Activated T-cell treated with anti-CD3 and anti-CD28 coated beads, Interleukin-2, amount 50 U/mL, for 4 hours (primary cell): ENCODE measurements at places on chromosomes 11 and 22.

DNA sequence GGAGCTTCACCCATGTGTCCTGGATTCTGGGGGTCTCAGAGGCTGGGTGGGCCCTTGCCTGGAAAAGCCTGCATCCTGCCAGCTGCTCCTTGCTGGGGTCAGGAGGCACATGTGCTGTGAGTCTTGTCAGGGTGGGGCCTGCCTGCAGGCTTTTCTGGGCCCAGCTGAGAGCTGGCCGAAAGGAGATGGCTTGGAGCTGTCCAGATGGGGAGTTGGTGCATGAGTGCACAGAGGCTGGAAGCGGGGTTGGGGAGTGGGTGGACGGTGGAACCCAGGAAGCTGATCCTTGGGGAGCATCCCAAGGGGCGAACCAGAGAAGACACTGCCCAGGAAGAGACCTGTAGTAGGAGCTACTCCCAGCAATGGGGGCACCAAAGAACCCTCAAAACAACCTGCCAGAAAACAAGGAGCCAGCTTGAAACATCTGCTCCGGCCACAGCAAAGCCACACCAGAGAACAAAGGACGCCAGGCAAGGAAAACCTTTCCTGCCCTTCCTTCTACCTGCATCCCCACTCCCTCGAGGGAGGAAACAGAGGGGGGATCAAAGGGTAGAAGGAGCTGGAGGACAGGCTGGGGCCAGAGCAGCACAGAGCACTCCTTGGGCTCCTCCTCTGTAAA is 8.2 kb upstream of the KCTD17 start:
- no peak for DNase-seq

DNA sequence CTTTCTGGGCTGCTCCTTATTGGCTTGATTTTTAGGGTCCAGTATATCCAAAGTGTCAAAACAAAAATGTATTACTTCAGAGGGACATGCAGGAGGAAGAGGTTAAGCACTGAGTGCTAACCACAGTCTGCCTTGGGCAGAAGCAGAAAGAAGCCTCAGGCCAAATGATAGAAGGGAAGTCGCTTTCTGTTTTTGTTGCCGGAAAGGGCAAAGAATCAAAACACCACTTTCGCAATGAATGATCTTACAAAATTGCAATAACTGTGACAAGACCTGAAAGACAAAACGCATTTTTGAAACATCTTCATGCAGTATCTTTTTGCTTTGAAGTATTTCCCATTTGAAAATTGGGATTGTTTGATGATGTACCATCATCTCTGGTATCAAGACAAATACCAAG is 70.1 kb upstream of the PICALM start:
- no peak for DNase-seq

GRCh38 chr22:45284705-45285262 is at the start of gene UPK3A:
Gene UPK3A (plus strand): TSS chr22:45284949. CDS start chr22:45285014, 65 bp downstream.
- DNase-seq: peak; percentile 54

DNA sequence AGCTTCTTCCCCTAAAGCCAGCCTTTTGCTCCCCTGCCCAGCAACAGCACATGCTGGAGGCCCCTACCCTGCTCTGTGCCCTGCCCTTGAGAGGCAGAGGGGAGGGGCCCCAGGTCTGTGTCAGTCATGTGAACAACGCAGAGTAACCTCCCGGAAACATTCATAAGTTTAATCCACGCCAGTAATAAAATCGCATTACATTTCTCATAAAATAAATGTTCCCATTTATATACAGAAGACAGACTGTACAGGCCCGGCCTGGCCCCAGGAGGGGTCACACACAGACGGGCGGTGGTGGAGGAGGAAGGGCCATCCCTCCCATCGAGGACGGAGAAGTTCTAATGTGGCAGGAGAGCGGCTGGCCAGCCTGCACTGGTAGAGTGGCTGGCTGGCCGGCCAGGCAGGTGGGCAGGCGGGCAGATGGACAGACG is 39.5 kb downstream of the LMO1 start:
- no peak for DNase-seq

DNA sequence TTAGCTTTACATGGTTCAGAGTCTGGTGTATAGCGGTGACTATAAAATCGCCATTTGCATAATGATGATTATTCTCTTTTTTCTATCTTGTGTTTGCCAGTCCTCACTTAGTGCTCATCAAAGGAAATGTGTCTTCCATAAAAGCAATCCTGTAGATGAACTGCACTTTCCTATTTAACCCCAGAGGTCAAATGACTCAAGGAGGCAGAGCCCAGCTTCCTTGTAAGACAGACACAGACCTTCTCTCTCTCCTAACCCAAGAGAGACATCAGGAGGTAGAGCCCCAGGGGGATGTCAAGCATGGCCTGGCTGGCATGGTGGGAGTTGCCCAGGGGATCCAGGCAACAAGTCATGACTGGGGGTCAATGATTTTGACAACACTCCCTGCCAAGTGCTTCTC is 46.9 kb upstream of the CRTAM start:
- no peak for DNase-seq

GRCh38 chr22:20956258-20957101 is 10.6 kb upstream of the AIFM3 start:
- DNase-seq: no peak

- no peak for DNase-seq
These were observed 17.3 kb upstream of the FGF19 start for GRCh38 chr11:69721106-69721505.

GRCh38 chr11:26846227-26846626 is 124.4 kb upstream of the SLC5A12 start:
- no peak for DNase-seq

DNA sequence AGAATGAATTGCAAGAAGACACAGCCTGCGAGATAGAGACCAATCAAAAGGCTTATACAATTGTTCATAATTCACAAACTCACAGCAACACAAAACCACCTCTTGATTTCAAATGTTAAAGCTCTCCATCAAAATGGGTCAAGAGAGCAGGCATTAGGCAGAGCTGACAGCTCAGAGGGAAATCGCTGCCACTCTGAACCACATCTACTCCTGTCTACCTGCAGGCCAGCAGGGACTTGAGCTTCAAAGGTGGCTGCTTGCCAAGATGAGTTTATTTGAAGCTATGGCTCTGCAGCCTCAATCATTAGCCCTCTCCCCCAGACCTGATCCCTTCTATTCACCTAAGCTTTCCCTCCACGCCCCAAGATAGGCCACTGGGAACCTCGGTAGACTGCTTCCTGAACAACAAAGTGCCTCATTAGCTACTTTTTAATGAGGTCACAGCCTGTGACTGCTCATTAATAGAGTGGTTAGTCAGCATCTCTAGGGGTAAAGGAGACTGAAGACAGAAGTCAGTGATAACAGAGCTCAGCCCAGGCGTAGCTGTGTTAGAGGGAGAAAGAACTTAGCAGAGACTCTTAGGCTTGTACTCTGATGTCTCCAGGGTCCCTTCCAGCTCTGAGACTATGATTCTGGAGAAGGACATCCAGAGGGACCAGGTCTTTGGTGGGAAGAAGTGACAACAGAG is 21.2 kb upstream of the OR10A5 start:
- DNase-seq: no peak

DNA sequence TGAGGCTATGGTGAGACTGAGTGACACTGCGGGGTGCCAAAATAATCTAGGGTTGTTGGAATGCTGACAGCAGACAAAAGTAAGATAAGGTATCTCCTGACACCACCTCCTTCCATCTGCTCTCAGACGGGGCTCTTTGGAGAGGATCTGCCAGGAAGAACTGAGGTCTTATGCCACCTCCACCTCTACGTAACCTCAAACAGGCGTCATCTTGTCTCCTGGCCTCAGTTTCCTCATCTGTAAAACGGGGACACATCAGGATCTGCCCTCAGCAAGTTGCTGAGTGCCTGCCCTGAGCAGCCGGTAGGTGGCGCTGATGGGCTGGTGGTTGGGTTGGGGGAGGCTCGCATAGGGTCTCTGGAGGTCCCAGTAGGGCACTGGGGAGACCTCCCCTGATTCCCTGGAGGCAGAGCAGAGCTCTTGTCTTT is 1.7 kb upstream of the MYEOV start:
- peak; percentile 56 for DNase-seq

DNA sequence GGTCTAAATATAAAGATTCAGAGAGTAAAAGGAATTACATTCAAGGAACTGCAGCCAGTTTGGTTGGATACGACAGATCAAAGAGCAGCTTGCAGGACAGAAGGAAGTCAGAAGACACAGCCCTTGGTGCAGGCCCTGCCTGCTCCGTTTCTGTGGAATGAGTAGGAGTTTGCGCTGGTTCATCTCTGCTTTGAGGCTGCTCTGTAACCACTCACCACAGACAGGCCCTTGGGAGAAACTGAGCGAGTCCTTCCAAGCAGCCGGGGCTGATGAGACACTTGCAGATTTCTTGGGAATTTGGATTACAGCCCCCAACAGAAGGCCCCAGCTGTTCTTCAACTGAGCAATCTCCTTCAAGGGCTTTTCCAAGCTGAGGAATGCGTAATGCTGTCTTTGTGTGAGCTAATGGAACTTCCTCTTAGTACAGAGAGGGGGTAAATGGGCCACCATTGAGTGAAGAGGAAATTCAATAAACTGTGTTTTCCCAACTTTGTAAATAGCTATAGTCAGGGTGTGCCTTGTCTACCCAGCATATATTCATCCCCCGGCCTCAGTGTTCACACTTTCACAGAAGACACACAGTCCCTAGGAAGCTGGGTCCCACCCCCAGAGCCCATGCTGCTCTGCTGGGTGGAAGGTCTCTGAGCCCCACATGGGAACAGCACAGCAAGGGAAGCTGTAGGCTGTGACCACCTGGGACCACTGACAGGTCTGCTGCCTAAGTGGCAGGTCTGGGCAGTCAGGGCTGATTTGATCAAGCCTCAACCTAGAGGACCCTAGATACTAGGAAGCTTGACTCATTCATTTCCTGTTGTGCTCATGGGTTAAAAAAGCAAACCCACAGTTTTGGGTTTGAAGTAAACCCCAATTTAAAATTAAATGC is 16.6 kb downstream of the IL10RA start:
- DNase-seq: peak; percentile 48
